ENCODE measurements at places on chromosomes 1 and 21. TPM values are rescaled to one million over a fixed set of nuclear protein-coding genes. Genes with fewer than 3 reads are reported as not detected.

Gene C1orf185
- total RNA-seq: not detected

Gene TEDDM1
- not detected for total RNA-seq

Gene SH2D1B
- 0.45 TPM for total RNA-seq

Gene PKP1
- 0.16 TPM for total RNA-seq

Gene CRYAA
- not detected for total RNA-seq

- no peak for DNase-seq
These were observed 380.5 kb upstream of the CAMK1G start for GRCh38 chr1:209202830-209203532.

DNA sequence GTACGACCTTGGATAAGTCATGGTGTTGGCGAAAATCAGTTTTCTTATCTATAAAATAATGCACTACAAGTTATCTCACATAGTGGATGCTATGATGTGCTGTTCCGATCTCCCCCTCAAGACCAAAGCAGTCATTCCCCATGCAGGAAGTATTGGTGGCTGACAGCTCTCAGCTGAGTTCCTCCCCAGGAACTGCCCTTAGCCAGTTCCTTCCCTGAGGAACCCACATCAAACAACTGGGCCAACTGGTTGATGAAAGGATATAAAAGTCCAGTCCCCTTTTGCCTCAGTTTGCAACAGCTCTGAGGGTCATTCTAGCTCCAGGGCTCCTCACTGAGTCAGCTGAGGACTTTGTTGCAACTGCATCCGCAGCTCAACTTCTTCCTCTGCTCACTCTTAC lies 16.1 kb upstream of the SLAMF1 start:
- no peak for DNase-seq

- no peak for DNase-seq
These were observed 154.7 kb downstream of the RUNX1 start for GRCh38 chr21:34894401-34894800.

GRCh38 chr1:176241385-176242015 lies 34.4 kb upstream of the COP1 start:
- DNase-seq: no peak

GRCh38 chr1:11558276-11558675 lies 79.3 kb downstream of the DISP3 start:
- DNase-seq: no peak

GRCh38 chr1:63674865-63675419 lies 81.7 kb downstream of the PGM1 start:
- DNase-seq: no peak

GRCh38 chr1:74673351-74674111 lies at the start of gene ERICH3:
Gene ERICH3 (minus strand): TSS chr1:74673792. CDS start chr1:74673519, 273 bp downstream.
- DNase-seq: no peak

GRCh38 chr1:56378341-56379070 lies 200.9 kb downstream of the PLPP3 start:
- DNase-seq: no peak

DNA sequence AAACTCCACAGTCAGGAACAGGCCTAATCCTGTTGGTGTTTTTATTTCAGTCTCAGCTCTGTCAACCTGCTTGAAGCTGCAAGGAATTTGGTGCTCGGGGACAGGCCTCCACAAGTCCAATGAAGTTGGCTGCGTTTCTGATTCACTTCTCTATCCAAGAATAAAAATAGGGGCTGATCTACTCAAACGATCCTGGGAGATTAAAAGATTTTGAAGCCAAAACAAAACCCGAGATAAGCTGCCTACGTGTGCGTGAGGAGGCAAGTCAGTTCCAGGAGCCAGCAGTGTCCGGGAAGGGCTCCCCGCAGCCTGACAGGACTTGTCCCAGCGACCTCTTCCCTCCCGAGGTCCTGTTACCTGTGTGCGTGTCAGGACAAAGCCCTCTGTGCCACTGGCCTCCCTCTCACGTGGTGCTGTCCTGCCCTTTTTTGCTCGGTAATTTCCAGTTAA lies 98.0 kb downstream of the ETS2 start:
- DNase-seq: peak; percentile 71

DNA sequence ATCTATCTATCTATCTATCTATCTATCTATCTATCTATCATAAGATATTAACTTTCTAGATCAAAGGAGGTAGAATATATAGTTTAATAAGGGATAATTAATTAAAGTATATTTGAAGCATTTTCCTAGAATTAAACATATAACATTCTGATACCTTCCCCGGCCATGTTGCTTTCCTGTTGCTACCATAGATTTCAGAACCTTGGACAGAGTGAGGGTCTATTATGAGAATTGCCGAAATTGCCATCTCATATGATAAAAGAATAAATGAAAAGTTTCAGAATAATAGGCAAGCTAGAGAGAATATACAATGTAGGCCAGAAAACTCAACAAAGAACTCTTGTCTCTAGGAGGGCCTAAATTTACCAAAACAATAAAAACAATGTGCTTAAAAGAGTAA lies 706.1 kb upstream of the TMPRSS15 start:
- DNase-seq: no peak

DNA sequence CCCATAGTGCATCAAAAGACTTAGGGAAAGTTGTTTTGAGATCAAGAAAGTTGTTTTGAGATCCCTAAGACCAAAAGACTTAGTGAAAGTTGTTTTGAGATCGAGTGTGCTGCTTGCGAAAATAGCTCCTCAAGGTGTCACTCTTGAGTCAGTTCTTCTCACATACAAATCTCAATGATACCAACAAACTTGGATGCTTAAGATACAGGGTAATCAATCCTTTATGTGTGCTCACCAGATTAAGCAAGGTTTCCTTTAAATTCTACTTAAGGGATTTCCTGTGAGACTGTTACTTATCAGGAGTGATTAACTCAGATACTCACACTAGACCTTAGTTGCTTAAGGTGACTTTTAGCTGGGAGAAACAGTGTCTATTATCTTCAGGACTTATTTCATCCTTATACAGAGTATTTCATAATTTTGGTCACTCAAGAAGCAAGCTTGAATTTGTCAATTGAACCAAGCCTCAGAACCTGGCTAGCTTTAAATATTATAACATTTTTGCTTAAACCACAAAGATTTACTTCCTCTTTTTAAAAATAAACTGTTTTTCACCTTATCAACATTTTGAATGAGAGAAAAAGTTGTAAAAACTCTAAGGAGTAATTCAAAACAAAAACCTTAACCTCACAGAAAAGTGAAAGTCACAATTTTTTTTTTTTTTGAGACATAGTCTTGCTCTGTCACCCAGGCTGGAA lies 8.0 kb upstream of the RLF start:
- no peak for DNase-seq

DNA sequence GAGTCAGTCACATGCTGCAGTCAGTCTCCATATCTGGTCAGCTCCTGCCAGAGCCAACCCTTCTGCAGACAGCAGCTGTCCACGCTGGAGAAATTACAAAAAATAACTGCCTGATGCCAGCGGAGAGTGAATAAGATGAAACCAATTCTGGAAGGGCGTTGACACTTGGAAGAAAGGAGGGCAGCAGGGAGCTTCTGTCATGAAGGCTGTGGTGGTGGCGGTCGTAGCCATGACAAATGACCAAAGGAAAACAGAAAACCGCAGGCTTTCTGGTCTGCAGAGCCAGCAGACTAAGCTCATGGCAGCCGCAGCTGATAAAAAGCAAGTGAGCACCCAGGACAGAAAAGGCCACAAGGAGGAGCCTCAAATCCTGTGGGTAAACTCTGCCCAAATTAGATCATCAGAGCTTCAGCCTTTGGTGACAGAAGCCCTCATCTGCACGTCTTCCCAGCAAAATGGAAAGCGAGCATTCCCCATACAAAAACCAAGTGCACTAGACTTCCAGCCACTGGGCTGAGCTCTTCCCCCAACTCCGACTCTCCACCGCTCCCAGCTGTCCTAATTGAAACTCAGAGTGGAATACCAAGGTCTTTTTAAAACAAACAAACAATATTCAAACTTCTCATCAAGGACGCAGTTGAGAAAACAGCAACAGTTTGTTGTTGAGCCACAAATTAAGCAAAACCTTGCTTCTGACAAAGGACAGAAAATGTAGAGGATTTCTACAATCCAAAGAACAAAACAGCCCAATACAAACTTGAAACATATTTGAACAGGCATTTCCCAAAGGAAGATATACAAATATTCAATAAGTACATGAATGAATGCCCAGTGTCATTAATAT lies 28.7 kb downstream of the RSPH1 start:
- DNase-seq: no peak
